ENCODE measurements at places on chromosomes 7 and 10. TPM values are rescaled to one million over a fixed set of nuclear protein-coding genes. Genes with fewer than 3 reads are reported as not detected.

GRCh38 chr10:34859170-34859569, 44.1 kb upstream of the PARD3 start:
- DNase-seq: peak; percentile 6

DNA sequence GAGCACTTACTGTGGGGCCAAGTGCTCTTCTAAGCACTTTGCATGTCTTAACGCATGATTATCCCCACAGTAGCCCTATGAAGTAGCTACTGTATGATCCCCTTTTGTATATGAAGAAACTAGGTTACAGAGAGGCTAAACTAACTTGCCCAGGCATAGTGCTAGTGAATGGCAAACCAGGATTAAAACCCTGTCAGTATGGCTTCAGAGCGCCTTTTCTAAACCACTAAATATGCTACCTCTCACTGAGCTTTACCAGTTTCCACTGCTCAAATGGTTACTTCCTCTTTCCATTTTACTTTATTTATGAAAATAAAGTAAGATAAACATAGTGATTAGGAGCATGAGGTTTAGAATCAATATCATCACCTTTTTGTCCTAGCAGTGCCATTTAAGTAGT, 73.6 kb downstream of the PODXL start:
- DNase-seq: no peak

DNA sequence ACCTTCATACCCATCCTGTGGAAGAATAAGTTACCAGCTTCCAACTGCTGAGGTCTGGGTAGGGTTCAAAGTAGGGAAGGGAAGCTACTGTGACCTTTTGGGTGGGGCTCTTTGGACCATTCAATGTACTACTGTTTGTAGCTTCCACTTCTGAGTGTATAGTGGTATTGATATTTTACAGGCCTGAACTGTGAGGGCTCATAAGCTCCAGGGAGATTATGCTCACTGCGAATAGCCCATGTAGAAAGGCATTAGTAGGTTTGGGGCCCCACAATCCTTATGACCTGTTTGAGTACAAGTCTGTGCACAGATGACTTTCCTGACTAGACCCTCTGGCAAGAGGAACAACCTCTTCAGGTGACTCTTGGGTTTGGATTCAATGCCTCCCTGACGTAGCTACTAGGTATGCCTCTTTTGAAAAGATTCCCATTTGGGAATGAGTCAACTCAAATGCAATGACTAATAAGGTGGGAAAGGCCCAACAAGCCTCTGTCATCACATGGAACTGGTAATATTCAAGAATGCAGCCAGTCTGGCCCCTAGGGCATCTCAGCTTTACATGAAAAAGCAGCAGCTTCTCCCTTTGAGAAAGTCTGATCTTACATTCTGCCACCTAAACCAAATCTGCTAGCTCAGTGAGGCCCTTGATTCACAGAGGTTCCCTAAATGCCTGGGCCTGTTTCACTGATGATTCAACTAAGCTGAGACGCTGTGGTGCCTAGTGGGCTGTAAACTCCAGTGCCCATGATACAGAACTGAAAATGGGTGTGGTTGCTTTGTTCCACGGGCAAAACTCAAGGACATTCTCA, 79.8 kb downstream of the ABI1 start:
- DNase-seq: peak; percentile 63

- no peak for DNase-seq
Observed at GRCh38 chr7:142181966-142182365, 70.4 kb downstream of the MGAM2 start.

NRG3 gene
- total RNA-seq: not detected
